Stimulated activated effector memory CD8-positive, alpha-beta T cell treated with anti-CD3 and anti-CD28 coated beads, Interleukin-12 subunit alpha, Interleukin-12 subunit beta, amount 100 ng/mL, for 72 hours (primary cell): ENCODE measurements at places on chromosomes 13 and 19.

- no peak for DNase-seq
Observed at GRCh38 chr19:30083125-30083681, 141.2 kb downstream of the URI1 start.

- DNase-seq: no peak
Observed at GRCh38 chr13:106690779-106691178, 122.8 kb upstream of the ARGLU1 start.

GRCh38 chr13:106143392-106143791 lies 392.1 kb downstream of the EFNB2 start:
- DNase-seq: no peak

DNA sequence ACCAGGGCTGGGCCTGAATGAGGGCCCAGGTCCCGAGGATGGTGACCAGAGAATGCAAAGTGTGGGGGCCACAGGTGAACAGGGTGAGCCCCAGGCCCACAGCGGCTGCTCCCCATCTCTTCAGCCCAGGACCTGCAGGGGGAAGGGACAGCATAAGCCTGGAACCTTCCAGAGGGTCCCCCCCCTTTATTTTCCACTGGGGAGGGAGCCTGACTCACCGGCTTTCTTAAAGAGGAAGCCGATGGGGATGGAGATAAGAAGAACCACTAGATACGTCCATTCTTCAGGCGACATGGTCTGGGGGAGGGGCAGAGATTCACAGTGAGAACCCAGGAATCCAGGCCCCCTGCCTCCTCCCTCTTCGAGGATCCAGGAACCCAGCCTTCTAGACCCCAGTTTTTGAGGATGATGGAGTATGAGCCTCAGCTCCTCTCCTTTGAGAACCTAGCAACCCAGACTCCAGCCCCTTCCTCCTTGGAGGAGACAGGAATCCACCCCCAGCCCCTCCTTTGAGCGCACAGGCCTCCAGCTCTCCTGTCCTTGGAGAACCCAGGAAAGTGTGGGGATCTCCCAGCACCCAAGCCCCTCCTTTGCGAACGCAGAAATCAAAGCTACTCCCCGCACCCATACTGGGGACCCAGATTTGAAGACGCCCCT lies 1.0 kb downstream of the MBOAT7 start:
- DNase-seq: no peak

- peak; percentile 57 for DNase-seq
Observed at GRCh38 chr19:43534816-43535761, 2.1 kb downstream of the ZNF575 start.

DNA sequence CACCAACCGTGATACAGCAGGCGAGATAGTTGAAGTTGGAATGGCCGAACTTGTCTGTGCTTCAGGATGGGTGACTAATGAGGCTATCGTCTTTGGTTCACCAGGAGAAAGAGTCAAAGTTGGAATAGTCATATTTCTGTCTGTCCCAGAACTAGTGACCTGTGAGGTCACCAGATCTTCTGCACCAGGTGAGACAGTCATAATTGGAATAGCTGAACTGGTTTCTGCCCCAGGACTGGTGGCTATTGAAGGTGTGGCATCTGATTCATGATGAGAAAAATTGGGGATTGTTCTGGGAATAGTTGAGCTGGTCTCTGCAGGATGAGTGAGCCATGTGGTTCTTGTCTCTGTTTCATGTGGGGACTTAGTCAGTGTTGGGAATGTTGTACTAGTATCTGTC lies 71.6 kb downstream of the MUC16 start:
- no peak for DNase-seq

DNA sequence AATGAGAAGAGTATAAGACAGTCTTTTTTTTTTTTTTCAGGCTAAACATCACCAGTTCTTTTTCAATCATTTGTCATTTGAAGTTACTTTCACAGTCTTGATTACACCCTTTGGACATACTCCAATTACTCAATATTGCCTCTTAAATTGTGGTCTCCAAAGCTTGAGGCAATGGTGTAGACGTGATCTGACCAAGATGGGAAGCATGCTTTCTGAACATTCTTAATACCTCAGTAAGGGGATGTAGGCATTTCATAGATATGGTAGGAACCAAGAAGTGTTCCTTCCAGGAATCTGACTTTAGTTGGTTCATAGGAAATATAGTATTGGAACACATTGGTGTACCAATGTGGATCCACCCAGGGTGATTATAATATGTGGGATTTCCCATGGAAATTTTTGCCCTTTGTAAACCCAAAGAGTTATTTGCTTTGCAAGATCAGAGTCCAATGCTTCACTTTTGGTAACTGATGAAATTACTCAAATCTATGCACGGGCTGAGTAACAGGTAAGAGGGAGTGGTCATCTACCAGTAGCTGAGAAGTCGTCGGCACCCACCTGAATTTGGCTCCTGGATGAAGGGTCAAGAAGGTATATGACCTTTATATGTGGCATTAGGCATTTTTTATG lies 62.2 kb downstream of the ERCC5 start:
- DNase-seq: no peak

DNA sequence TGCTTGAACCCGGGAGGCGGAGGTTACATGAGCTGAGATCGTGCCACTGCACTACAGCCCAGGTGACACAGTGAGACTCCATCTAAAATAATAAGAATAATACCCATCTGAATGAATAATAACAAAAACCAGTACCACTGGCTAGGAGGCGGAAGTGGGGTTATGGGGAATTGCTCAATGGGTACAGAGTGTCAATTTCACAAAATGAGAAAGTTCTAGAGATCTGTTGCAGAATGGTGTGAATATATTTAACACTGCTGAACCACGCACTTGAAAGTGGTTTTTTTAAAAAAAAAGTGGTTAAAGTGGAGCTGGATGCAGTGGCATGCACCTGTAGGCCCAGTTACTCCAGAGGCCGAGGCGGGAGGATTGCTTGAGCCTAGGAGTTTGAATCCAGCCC lies 18.5 kb downstream of the KLF2 start:
- DNase-seq: peak; percentile 61

DNA sequence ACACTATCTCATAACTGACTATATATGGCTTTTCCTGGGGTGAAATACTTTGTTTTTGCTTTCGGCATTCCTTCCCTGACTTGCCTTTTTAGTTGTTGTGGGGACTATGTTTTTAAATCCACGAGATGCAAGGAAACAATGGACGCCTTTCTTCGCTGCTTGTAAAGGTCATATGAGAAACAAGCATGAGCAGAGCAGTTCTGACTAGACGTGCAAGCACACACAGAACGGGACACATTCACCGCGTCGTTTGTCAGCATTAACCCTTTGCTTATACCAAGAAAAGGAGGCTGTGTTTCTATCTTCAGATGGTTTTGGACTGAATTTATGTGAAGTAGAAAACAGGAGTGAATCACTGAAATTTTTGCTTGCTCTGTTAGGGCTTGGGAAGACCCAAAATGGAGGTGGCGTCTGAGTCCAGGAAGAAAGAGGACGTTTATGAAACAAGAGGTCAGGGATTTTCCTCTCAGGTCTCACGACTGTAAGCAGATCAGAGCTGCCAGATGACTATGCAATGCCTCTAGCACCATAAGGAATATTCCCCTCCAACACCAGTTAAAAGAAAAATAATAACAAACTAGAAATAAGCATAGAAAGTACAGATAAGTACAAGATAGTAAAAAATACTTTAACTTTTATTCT lies 358.9 kb downstream of the DLEU7 start:
- DNase-seq: no peak

- peak; percentile 53 for DNase-seq
Observed at GRCh38 chr13:113029487-113030258, 60.7 kb downstream of the MCF2L start.

- DNase-seq: no peak
Observed at GRCh38 chr19:13652810-13653590, 111.3 kb upstream of the MRI1 start.

DNA sequence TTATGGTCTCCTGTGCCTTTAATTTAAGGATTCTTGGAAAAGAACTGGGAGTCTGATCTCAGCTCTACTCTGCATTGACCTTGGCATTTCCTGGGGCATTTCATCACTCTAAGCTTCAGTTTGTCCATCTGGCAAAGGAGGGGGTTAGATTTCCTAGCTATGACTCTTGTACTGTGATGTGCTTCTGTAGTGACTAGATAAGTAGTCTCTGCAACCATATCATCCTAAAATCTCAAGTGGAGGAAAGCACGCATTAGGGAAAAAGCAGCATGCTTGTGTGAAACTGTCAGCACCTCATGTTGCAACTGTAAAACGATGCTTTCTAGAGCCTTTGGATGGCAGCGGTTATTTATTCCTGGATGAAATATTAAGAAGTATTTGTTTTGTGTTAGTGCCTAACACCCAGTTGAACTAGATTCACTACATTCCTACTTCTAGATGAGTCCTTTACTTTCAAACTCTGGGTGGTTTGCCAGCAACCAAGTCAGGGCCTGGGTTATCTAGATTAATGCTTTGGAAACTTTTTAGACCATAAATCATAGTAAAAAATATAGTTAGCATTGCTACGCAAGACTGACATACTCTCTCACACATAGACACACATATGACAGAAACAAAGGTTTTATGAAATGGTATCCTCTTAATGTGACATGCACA lies 6.8 kb downstream of the WDFY2 start:
- no peak for DNase-seq

- DNase-seq: no peak
Observed at GRCh38 chr13:51630288-51630615, 46.0 kb downstream of the WDFY2 start.

GRCh38 chr19:42311657-42312056 lies 1.5 kb upstream of the TMEM145 start:
- DNase-seq: no peak

DNA sequence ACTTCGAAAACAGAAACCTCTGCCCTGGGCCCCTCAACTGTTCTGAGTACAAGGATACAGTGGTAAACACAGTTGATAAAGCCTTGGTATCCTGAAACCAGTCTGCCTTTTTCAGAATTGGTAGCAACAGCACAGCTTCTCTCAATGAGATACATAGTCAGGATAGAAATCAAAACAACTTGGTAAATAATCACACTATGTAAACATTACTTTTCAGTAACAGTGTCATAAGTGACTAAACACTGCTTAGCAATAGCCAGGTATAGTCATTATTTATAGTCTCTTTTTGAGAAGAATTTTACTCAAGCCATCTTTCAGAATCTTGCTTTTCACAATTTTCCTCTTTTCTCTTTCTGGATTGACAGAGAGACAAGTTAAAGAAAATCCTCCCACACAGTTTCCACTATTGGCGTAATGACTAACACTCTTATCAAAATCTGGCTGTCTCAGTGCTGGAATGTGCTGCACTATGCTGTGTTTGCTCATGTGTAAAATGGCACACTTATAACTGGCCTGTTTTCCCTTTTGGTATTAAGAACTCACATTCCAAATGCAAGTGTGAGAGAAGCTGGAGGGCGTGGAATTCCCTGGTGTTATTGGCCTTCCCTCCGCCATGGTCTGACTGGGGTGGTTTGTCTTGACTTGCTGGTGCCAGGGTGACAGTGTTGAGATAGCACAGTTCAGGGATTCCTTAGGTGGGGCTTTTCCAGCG lies 368.8 kb downstream of the TDRD3 start:
- DNase-seq: no peak

DNA sequence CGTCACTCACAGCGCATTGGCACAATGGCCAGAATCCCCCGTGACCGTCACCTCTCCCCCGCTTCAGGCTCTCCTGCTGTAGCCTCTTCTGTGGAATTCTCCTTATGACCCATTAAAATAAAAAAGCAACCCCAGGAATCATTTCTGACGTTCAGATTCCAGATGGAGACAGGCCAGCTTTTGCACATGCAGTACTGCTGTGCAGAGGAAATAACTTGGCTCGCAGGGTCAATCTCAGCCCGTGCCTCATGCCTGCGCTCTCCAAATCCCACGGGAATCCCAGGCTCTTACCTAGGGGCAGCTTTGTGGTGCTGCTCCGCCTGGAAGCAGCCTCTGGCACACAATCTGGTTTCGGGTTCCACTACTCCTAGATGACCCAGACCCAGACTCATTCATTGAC lies 32.7 kb upstream of the SOX1 start:
- DNase-seq: no peak

DNA sequence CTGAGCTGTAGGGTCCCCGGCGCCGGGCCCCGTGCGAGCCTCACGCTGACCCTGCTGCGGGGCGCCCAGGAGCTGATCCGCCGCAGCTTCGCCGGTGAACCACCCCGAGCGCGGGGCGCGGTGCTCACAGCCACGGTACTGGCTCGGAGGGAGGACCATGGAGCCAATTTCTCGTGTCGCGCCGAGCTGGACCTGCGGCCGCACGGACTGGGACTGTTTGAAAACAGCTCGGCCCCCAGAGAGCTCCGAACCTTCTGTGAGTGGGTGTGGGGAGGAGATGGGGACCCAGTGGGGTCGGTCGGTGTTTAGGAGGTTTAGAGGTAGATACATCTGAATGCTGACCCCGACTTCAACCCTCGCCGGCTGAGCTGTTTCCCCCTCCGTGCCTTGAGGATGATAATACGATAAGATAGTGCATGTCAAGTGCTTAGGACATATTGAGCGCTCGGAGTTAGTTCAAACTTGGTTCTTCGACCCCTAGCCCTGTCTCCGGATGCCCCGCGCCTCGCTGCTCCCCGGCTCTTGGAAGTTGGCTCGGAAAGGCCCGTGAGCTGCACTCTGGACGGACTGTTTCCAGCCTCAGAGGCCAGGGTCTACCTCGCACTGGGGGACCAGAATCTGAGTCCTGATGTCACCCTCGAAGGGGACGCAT lies 1.9 kb downstream of the ICAM5 start:
- no peak for DNase-seq

DNA sequence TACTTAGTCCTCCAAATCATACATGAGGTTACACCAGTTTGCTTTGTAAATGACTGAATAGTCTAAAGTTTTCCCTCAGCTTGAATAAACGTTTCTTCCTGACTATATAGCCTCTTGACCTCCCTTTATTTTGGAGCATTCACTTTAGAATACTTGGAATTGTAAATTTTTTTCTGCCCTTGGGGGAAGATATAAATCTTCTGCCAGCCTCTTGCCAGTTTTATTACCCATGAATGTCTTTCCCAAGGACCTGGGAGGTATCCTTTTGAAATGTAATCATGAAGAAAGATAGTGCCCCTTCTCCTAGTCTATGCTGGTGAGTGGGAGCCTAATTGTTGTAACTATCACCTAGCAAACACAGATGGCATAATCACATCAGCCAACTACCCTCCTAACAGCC lies 2033.9 kb upstream of the PCDH20 start:
- no peak for DNase-seq
